ENCODE measurements at places on chromosomes 2 and 18.

DNA sequence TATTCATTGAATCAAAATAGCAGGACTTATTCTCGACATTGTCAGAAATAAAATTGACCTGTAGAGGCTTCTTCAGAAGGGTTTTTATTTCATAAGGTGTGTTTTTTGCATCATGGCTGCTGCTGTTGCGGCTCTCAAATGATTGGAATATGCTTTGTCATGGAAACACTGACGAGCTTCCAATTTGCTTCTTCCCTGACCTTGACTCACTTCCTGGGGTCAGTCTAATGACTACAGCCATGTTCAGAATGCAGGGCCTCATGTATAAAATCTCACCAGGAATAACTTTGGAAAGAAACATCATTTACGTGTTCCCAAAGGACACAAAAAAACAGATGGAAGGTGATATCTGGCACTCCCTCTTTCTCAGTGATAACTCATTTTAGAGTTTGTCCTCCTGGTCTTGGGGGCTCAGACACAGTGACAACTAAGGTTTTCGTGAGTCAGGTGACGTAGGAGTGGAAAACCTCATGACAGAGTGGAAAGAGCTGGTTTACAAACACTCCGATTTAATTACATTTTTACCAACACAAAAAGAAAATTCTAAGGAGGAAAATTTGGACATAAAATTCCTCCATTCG, 467.0 kb upstream of the RAB12 start:
- peak; percentile 50 for DNase-seq

DNA sequence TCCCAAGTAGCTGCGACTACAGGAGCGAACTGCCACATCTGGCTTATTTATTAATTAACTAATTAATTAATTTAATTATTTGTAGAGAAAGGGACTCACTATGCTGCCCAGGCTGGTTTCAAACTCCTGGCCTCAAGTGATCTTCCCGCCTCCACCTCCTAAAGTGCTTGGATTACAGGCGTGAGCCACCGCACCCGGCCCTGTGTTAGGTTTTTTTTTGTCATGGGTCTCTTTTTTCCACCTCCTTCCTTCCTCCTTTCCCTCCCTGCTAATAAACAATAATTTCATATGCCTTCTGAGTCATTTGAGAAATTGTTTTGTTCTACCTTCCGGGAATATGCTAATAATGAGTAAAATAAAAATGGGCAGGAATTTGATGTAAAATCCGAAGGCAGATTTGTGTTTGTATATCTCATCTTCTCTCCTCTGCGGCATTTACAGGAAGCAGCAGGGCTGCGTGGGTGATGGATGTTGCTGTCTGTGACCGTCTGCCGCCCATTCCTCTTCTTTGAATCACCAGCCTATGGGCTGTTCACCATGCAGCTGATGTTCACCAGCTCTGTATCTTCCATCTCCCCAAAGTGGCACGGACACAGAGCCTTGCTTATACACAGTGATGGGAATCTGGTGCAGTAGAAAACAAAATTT, 89.9 kb downstream of the ACSL3 start:
- peak; percentile 91 for DNase-seq

DNA sequence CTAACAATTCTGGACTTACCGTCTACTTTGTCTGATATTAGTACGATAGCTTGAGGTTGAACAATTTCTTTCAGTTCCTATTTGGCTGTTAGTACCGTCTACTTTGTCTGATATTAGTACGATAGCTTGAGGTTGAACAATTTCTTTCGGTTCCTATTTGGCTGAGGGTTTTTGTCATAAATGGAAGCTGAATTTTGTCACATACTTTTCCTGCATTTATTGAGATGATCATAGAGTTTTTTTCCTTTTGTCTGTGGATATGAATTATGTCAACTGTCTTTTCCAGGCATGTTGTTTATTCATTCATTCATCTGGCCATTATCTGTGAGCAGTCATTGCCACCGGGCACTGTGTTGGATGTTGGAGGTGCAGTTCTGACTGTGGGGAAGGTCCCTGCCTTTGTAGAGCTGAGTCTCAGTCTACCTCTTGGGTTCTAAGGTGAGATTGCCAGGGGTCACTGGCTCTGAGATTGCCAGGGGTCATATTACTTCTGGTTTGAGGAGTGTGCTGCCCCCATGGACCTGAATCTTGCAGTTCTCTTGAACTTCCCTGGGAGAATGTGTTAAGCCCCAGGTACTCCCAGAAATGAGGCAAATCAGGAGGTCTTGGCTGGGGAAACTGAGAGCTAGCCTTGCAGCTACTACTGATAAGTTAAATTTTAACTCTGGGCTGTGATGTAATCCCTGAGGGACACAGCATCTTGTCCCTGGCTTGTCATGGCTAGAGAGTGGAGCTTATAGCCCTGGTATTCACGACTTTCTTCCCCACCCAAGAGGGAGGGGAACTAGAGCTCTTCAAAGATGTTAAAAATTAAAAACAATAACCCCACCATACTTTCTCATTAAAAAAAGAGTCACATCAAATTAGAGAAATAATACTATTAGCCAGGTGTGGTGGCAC, 89.1 kb upstream of the MBOAT2 start:
- DNase-seq, result no peak

DNA sequence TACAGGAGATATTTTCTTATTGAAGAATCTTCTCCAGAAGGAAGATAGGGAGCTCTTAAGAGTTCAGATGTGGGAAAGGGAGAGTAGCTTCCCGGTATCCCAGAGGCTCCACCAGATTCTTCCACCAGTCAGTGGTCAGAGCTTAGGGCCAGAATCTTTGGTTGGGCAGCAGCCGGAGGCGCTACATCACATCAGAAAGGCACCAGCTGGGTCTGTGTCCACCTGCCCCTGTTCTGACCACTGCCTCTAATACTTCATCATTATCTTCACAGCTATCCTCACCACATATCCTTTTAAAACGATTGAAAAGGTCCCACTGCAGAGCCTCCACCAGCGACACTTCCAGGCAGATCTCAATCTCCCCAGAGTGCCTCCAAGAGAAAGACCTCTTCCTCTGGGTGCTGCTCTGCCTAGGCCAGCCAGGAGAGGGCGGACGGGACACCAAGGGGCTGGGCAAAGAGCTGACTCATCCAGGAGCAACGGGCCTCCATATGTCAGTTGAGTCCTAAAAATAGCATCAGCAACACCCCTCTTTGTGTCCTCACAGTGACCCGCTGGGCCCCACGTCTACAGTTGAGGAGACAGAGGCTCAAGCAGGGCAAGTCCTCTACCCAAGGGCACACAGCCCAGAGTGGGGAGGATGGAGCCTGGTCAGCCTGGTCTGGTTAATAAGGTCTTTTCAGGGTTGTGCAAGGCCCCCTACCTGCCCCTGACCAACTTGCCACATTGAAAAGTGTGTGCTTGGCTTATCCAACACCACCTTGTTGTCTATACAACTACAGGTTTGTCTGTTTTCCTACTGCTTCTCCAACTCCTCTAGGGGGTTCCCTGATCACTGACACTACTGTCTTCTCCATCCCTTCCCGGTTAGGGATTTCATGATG, 81.2 kb downstream of the ADD2 start:
- DNase-seq, result peak; percentile 95

GRCh38 chr2:176167398-176167797, 10.3 kb downstream of the HOXD3 start:
- peak; percentile 77 for DNase-seq

GRCh38 chr2:61396005-61396404, 74.9 kb downstream of the USP34 start:
- DNase-seq, result no peak

DNA sequence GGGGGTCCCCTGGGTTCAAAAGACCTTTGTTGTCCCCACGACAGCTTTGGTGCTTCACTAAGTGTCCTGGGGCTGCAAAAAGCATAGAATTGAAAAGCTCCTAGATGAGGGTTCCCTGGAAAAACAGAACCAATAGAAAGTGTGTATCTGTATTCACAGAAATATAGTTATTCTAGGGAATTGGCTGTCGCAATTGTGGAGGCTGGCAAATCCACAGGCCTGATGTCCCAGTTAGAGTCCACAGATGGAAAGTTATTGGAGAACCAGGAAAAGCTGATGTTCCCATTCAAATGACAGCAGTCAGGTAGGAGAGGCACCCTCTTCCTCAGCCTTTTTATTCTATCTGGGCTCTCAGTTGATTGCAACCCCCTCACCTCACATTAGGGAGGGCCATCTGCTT, 65.5 kb downstream of the LONRF2 start:
- no peak for DNase-seq

- DNase-seq, result no peak
Measured at GRCh38 chr2:60739156-60739555, 16.9 kb upstream of the PAPOLG start.

- DNase-seq, result peak; percentile 0
Measured at GRCh38 chr2:46471-47345, at the start of gene FAM110C. Gene FAM110C, minus strand, starts transcription at chr2:46505. Its CDS starts 120 bp downstream, at chr2:46385.

- no peak for DNase-seq
Measured at GRCh38 chr2:7384773-7385349, 467.6 kb downstream of the RNF144A start.

GRCh38 chr2:160301420-160301819, 101.3 kb upstream of the ITGB6 start:
- DNase-seq, result peak; percentile 61

GRCh38 chr2:174773215-174773614, 8.9 kb upstream of the CHRNA1 start:
- DNase-seq, result no peak

GRCh38 chr2:150143087-150143536, 344.4 kb downstream of the RND3 start:
- peak; percentile 87 for DNase-seq

DNA sequence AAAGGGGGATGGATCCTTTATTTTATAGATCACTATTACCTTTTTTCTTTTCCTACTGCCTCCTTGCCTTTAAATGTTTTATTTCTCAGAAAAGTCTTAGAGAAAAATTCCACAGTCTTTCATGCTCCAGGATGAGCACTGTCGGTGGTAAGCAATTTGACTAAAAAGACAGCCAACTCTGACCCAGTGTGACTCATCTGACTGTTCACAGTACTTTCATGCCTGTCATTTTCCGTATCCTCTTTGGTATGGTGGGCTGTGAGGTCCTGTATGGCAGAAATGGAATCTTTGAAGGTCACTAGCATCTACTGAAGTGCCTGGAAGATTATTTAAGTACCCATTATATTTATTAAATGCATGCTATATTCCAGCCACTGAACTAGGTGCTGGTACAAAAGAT, 2.1 kb upstream of the RFTN2 start:
- peak; percentile 71 for DNase-seq

GRCh38 chr2:16044946-16045456, 104.7 kb downstream of the MYCN start:
- DNase-seq, result no peak

GRCh38 chr2:229405796-229406195, 134.7 kb upstream of the PID1 start:
- DNase-seq, result no peak

DNA sequence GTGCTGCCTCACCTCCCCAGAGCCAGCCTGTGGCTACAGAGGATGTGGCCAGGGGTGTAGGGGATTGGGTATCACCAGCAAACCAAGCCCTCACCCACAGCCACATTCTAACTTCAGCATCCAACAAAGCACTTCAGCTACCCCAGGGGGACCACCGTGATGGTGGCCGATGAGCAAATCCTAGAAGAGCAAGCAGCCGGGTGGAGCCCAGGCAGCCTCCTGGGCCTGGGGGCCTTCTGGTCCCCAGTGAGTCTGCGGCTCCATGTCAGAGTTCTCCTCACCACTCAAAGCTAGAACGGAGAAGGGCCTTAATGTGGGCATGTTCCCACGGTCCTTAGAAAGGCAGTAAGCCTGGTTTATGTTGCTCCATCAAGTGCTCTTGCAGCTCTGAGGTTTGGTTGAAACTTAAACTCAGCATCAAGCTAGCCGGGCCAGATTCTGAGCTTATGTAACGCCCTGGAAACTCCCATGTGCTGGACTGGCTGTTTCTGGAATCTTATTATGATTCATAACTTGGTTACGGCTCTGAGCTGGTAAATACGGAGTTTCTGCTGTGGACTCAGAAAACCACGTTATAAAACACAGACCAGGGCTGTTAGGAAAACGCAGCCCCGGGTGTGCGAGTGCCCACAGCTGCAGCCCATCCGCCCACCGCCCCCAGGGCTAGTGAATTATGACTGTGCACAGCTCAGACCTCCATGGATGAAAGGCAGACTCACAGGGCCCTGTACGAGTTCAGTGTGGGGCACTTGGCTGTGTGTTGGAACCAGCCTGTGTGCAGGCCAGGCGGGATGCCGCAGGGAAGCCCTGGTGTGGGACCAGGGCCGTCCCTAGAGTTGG, 99.8 kb downstream of the SEPTIN10 start:
- peak; percentile 84 for DNase-seq

- DNase-seq, result no peak
Measured at GRCh38 chr2:150924878-150925277, 336.8 kb downstream of the RBM43 start.

GRCh38 chr2:102601730-102602129, 17.6 kb upstream of the SLC9A2 start:
- DNase-seq, result no peak

GRCh38 chr18:10490401-10491165, 35.2 kb upstream of the NAPG start:
- DNase-seq, result no peak

DNA sequence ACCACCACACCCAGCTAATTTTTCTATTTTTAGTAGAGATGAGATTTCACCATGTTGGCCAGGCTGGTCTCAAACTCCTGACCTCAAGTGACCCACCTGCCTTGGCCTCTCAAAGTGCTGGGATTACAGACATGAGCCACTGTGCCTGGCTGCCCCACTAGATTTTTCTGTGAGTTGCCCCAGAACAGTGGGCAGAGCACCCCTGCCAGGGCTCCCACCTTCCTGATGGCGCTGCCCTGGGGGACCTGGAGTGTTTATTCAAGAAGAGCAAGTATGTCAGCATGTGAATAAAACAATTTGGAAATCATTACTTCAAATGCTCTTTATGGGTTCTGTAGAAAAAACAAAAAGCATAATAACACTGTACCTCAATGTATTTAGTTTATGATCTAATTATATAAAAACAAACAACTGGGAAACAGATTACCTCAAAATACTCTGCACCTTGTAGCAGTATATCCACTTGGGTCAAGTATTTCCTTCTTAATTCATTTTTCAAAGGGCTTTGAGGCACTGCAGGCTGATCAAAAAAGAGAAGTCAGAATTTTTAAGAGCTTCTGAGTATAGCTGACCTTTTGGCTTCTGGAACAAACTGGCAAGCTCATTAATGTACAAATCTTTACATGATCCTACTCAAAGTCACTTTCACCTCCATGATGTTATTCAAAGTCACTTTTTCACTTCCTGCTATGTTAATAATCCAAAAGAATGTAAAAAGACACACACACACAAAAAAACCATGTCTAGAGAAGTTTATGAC, 8.9 kb downstream of the HJURP start:
- no peak for DNase-seq

DNA sequence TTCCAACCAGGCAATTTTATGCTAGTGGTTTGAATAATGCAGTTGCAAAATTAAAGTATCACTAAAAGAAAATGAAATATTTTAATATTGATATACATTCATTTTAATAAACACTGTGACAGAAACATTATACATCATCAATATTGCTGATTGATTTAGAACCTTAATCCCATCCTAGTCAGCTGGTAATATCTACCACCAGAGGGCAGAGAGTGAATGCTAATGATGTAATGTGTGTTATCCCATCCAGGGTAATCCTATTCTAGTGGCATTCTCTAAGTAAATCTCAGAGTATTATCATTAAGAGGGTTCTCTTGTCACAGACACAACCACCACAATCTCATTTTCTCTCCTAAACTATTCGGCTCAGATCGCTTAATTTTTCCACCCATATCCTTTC, 477.4 kb downstream of the CPS1 start:
- no peak for DNase-seq

GRCh38 chr2:237673130-237674001, 46.0 kb downstream of the LRRFIP1 start:
- peak; percentile 48 for DNase-seq
